Gastrocnemius medialis (tissue), 4 donors: ENCODE measurements at places on chromosomes 13 and 19. TPM values are rescaled to one million over a fixed set of nuclear protein-coding genes. Genes with fewer than 3 reads are reported as not detected.

GRCh38 chr13:65336087-65336749 lies 1893.9 kb downstream of the PCDH9 start:
- no peak for DNase-seq

GRCh38 chr19:2680808-2681207 lies 21.7 kb downstream of the GNG7 start:
- DNase-seq: no peak

The ZNF573 gene
- total RNA-seq: 7.2 TPM

The PSG2 gene
- not detected for total RNA-seq

DNA sequence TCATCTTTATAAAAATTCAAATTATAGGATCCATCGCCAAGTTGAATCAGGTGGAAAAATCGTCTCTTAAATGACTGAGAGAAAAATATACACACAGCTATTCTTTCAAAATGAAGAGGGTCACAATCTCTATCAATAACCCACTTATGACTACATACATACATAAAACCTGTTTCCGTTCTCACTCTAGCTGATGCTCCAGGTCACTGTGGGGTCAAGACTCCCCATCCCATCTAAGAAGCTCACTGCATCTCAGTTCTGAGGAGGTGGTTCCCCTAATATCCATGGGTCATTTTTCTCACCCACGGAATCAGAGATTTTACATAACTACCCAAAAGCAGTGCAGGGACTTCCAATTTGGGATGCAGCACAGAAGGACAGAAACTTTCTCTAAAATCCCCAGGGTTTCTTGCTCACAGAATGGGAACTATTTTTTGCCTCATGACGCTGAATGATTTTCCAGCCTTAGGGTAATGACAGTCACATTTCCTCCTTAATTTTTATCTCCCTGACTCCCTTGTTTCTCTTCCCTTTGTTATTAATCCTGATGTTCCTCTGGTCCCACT lies 56.8 kb downstream of the DOCK9 start:
- DNase-seq: no peak

DNA sequence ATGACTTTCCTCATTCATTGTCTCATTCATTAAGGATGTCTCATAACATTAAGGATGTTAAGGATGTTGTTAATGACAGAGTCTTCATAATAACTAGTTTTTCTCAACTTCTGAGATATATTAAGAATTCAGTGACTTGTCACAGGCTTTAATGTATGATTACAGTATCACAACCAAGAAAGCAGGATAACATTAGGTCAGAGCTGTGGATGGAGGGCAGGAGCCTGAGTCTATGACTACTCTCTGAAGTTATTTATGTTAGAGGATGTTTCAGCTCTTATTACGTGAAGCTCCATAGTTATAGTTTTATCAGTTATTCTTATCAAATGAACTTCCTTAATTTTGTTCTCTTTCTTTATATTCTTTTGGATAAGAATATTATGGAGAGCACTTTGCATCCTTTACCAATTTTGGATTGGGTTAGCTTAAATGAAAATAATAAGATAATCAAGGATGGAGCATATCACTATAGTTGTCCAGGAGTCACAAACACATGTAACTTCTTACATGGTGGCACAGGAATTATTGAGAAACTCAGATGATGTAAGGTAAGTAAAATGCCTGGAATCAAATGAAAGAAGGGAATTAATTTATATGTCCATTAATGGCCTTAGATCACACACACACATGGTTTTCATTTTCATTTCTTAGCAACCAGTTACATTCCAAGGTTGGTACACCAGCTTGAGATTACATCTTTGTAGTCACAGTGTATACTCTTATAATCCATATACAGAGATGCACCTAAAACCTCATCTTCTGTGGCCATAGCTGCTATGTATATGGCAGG lies 57.0 kb downstream of the SLC10A2 start:
- no peak for DNase-seq

DNA sequence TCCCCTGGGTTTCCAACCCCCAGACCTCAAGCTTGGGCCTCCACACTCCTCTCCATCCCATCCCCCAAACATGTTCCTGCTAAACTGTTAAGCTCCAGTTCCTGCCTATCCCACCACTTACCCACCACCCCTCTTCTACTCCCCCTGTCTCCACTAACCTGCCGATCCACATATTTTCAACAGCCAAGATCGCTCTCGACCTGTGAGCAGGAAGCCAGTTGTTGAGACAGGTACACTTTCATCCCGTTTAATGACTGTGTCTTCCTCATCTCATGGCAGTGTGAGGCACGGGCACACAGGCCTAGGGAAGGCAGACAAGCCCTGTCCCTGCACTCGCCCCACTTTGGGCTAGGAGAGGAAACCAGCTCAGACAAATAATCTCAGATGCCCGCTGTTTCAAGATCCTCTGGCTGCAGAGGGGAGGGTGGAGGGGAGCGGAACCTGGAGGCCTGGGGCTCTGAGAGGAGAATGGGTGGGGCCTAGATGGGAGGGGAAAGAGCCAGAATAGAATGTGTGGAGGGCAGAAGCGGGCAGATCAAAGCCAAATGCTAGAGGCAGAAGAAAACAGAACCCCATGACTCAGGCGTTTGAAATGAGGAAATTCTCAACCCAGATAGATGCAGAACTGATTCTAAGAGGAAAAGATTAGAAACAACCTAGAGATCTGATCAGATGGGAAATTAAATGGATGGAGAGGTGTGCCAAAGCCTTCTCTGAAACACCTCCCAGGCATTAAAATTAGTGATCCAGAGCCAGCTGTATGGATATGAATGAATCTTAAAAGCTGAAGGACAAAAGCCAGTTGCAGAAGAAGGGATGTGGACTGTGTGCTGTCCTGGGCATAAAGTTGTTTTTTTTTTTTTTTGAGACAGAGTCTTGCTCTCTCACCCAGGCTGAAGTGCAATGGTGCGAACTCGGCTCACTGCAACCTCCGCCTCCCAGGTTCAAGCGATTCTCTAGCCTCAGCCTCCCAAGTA lies 16.9 kb upstream of the CYP2S1 start:
- DNase-seq: peak; percentile 25

- DNase-seq: no peak
Measured at GRCh38 chr19:6065685-6066374, 44.5 kb downstream of the RFX2 start.

The SIGLEC10 gene
- total RNA-seq: 1.3 TPM

DNA sequence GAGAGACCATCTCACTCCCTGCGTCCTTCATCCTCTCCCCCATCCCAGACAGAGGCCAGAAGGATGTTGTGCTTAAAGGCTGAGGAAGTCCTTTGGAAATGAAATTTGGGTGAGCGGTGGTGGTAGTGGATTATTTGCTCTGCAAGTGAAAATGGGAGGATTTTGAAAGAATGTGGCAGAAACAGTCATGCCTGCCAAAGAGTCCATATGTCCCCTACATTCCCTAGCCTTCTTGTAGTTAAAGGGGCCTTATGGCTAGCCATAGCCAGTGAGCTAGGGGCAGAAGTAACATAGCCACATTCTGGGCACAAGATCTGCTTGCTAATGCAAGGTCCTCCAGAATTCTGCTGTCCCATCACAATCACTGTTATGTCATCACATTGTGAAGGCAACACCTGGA lies 360.2 kb upstream of the TSHZ3 start:
- DNase-seq: no peak

- no peak for DNase-seq
Measured at GRCh38 chr13:87356314-87356713, 314.9 kb upstream of the SLITRK5 start.

GRCh38 chr19:17888260-17888659 lies 16.5 kb downstream of the SLC5A5 start:
- DNase-seq: no peak

DNA sequence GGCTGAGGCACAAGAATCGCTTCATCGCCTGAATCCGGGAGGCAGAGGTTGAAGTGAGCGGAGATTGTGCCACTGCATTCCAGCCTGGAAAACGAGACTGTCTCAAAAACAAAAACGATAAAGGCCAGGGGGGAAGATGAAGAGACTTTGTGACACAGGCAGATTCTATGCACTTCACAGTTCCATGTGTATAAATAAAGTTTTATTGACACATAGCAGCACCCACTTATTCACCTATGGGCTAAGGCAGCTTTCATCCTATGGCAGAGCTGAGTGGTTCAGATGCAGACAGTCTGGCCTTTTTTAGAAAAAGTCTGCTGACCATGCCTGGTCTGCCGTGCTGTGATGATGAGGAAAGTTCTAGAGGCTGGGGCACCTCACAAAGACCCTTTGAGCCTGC lies 5.6 kb downstream of the LMNB2 start:
- DNase-seq: no peak

GRCh38 chr13:106099765-106100164 lies 435.7 kb downstream of the EFNB2 start:
- no peak for DNase-seq

The MUC16 gene
- total RNA-seq: not detected

The KIR2DL3 gene
- total RNA-seq: not detected

The C1QTNF9 gene
- total RNA-seq: 1.2 TPM

DNA sequence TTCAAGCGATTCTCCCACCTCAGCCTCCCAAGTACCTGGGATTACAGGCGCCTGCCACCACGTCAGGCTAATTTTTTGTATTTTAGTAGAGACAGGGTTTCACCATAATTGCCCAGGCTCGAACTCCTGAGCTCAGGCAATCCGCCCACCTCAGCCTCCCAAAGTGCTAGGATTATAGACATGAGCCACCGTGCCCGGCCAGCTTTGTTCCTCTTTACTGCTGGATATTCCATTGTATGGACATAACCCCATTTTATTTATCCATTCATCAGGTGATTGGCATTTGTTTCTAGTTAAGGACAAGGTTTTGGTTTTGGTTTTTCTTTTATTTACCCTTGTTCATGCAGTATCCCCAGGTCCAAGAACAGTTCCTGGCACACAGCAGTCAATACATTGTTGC lies 4.1 kb upstream of the RPS9 start:
- DNase-seq: no peak
